IMR-90 (cell line): ENCODE measurements at places on chromosomes 16 and 17. TPM values are rescaled to one million over a fixed set of nuclear protein-coding genes. Genes with fewer than 3 reads are reported as not detected.

The BCL6B gene
- not detected in 2 replicates for total RNA-seq

The SUPT6H gene
- 44.8 and 45.0 TPM in 2 replicates for total RNA-seq

The OR4D1 gene
- not detected in 2 replicates for total RNA-seq

The RNF222 gene
- not detected in 2 replicates for total RNA-seq

The ACSM2B gene
- total RNA-seq, result not detected in 2 replicates

The KRTAP16-1 gene
- total RNA-seq, result not detected in 2 replicates

The ABCA8 gene
- total RNA-seq, result 1.8 and 2.8 TPM in 2 replicates

The TBC1D26 gene
- not detected in 2 replicates for total RNA-seq

The OR3A2 gene
- not detected in 2 replicates for total RNA-seq

The EME1 gene
- 8.9 and 9.1 TPM in 2 replicates for total RNA-seq

The MEAK7 gene
- 27.4 and 27.8 TPM in 2 replicates for total RNA-seq

The SOX15 gene
- total RNA-seq, result 0.18 and 0.28 TPM in 2 replicates

The PDE6G gene
- not detected in 2 replicates for total RNA-seq

The HP gene
- total RNA-seq, result not detected in 2 replicates

The CLEC18B gene
- not detected in 2 replicates for total RNA-seq

The KRT32 gene
- not detected in 2 replicates for total RNA-seq

The EMP2 gene
- total RNA-seq, result 17.8 and 18.3 TPM in 2 replicates

The KCNJ18 gene
- not detected in 2 replicates for total RNA-seq

The SYCE1L gene
- total RNA-seq, result not detected in 2 replicates

The CDH3 gene
- not detected in 2 replicates for total RNA-seq

The P3H4 gene
- total RNA-seq, result 21.5 and 22.2 TPM in 2 replicates

The DOC2A gene
- total RNA-seq, result under 0.01 TPM in 1 of 2 replicates, not detected in the other

The SLC47A1 gene
- total RNA-seq, result not detected in 2 replicates

The SCN4A gene
- not detected in 2 replicates for total RNA-seq
